ENCODE measurements at places on chromosomes 5 and 9. TPM values are rescaled to one million over a fixed set of nuclear protein-coding genes. Genes with fewer than 3 reads are reported as not detected.

PCDHA2 gene
- 0.52 TPM for total RNA-seq

CMYA5 gene
- total RNA-seq, result 34.3 TPM

TXNDC8 gene
- not detected for total RNA-seq

ADAMTS19 gene
- total RNA-seq, result 1.2 TPM

CCDC192 gene
- 0.35 TPM for total RNA-seq

GRCh38 chr9:76267284-76267652, 127.0 kb downstream of the RFK start:
- no peaks in the 10 kb centered on the region for H3K4me1 ChIP-seq
- no peak overlapping the region for H3K27ac ChIP-seq
- DNase-seq, result no peak
- no peaks in the 10 kb centered on the region for H3K36me3 ChIP-seq
- H3K27me3 ChIP-seq, result no peaks in the 10 kb centered on the region
- H3K4me3 ChIP-seq, result no peak overlapping the region

GRCh38 chr5:76326577-76327302, 76.3 kb upstream of the IQGAP2 start:
- no peaks in the 10 kb centered on the region for H3K27me3 ChIP-seq
- H3K4me3 ChIP-seq, result no peak overlapping the region
- no peaks in the 10 kb centered on the region for H3K4me1 ChIP-seq
- no peak for DNase-seq

Data from uterus (tissue), 4 donors.